ENCODE measurements at places on chromosomes 3 and 15.

GRCh38 chr15:72116731-72117485 lies 1.0 kb downstream of the MYO9A start:
- no peak for DNase-seq

DNA sequence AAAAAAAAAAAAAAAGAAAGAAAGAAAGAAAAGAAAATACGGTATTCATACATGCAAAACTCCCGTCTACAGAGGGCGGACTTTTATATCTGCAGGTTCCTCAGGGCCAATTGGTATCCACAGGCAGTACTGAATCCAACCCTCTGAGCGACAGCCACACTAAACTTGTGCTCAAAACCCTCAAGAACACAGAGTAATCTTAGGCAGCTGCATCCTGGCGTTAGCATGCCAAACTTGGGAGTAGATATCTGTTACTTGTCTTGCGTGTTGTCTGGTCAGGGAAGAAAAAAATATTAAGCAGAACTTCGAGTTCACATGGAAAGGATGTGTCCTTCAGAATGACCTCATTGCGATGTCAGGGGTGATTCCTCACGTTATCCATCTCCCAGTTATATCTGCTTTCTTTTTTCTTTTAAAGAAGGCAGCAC lies 12.8 kb downstream of the SNAP23 start:
- no peak for DNase-seq

GRCh38 chr3:13587442-13587841 lies 38.5 kb downstream of the FBLN2 start:
- no peak for DNase-seq

DNA sequence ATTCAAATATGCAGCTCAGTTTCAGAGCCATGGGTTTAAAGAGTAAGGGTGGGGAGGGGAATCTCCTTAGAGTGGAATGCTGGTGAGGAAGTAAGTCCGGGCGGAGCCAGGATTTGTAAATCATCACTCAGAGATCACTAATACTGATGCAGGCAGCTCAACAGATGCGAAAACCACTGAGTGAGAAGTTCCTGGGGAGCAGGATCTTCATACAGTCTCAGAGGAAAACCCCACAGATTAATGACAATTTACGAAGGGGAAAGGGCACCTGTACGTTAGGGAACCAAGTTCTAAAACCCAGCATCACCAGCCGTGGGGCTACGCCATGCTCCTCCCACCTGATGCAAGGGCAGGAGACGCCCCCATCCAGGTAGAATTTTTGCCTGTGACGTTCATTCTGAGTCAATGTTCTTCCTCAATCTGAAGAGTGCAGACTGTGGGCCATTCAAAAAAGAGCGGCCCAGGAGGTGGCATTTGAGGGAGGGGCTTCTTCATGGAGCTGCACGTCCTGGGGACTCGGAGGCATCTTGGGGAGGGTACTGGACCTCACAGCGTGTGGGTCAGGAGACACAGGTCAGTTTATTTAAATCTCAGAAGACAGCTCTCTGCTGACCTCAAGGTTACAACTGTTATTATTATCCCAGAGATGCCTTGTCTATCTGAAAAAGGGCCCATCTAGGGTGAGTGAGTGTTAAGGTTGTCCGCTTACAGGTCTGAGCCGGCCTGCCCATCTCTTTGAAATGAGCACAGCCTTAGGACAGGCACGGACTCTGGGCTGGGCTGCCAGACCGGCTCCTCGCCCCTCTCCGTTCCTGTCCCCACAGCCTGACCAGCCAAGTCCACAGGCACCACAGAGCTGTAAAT lies 228.0 kb downstream of the XXYLT1 start:
- no peak for DNase-seq

- DNase-seq, result no peak
Measured at GRCh38 chr3:147417551-147418295, 8.6 kb downstream of the ZIC1 start.

DNA sequence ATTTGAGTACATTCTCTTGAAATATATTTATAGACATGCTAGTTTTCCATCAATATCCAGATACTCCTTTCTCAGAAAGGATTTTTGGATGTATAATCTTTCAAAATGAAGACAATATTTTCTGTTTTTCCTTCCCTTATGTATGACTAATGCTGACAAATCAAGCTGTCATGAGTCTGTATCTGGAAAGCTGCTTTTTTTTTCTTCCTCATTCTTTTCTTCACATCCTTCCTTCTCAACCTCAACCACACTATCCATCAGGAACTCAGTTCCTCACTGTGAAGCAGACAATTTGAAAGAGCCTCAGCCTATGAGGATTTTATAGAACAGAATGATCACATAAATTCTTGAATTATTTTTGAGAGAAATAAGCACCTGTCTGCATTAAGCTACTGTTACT lies 335.9 kb upstream of the EPHA6 start:
- no peak for DNase-seq

DNA sequence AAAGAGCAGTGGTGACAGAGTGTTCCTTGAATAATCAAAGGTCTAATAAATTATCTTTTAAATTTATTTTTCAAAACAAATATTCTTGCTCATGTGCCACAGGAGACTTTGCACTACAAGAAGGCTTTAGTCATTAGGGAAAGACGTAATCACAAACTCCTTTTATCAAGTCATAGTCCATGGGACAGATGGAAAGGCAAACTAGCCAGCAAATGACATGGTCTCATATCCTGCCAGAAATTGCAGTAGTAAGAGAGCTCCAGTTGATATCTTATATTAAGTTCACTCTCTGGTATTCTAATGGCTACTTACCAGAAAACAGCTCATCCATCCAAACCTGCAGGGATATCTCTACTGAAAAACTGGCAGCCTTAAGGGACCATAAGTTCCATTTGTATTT lies 225.0 kb upstream of the TP63 start:
- DNase-seq, result no peak

- DNase-seq, result no peak
Measured at GRCh38 chr3:112375117-112375516, 42.2 kb downstream of the CD200 start.

GRCh38 chr3:26118165-26118564 lies 328.3 kb downstream of the OXSM start:
- no peak for DNase-seq

DNA sequence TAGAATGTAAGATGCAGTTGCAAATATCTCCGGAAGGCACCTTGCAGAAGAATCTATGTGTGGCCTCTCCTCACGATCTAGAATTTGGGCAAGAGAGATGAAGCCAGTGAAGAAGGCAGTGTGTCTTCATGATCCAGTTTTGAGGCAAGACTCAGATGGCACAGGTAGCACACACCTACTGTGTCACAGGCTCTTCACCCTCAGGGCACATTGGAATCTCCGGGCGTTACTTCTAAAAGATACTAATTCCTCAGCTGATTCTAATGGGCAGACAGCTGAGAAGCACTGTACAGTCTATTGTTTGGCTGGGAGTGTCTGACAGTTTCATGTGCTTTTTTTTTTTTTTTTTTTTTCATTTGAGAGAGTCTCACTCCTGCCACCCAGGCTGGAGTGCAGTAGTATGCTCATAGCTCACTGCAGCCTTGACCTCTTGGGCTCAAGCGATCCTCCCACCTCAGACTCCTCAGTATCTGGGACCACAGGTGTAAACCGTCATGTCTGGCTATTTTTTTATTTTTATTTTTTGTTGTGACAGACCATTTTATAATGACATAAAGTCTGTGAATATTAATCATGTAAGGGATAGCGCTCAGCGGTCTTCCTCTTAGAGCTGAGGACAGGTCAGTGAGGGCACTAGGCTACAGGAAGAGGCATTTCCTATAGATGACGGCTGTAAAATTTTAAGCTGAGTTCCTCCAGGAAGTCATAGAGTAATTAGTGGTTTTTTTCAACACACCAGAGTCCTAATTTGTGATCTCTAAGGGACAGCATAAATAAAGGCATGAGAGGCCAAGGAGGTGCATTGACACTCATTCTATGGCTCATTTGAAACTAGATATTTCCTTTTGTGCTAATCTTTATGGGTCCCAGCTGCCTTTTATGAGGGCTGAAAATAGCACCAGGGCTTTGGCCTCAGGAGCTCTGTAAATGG lies 4.0 kb downstream of the C3orf52 start:
- DNase-seq, result no peak

- DNase-seq, result no peak
Measured at GRCh38 chr15:38768970-38769369, 204.4 kb upstream of the RASGRP1 start.

- DNase-seq, result no peak
Measured at GRCh38 chr15:45670511-45670910, 35.7 kb downstream of the SQOR start.

DNA sequence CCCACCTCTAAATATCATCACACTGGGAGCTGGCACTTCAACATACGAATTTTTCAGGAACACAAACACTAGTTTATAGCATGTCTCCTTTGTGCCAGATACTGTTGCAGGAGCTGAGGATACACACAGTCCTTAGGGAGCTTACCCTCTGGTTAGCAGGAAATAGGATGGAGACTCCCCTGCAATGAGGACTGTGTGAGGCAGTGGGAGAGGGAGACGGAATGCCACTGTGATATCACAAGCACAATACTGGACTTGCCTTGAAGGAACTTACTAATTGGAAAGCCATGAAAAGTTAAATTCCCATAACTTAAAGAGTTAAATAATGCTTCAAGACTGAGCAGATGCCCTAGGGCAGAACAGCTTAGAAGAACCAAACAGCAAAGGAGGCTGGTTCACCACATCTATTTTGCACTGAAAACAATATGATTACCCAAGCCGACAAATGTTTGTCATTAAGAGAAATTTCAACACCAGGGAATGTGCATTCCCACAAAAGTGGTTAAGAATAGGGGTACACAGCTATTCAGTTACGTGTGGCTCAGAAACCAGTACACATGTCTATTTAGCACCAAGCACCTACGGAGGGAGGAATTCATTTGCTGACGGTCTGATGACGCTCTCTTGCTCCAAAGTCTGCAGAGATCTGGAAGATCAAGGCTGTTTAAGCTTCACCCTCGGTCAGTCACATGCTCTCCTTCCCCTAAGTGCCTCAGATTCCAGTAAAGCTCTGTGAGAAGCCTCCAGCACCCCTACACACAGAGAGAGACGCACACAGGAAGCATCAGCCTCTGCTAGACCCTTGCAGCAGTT lies 5.2 kb downstream of the TBC1D2B start:
- DNase-seq, result no peak

GRCh38 chr3:189305412-189305811 lies 133.6 kb downstream of the TPRG1 start:
- no peak for DNase-seq

GRCh38 chr3:167304077-167304476 lies 76.0 kb downstream of the ZBBX start:
- DNase-seq, result no peak

GRCh38 chr3:72299321-72299802 lies 514.4 kb upstream of the PROK2 start:
- no peak for DNase-seq

- DNase-seq, result no peak
Measured at GRCh38 chr3:158355623-158356588, 215.1 kb upstream of the MLF1 start.
